ENCODE measurements at places on chromosomes 13 and 19.
A peak's percentile ranks its signal among the peaks of the same experiment; 100 is the strongest.

GRCh38 chr19:1122972-1123363 lies 19.2 kb downstream of the GPX4 start:
- DNase-seq = no peak

DNA sequence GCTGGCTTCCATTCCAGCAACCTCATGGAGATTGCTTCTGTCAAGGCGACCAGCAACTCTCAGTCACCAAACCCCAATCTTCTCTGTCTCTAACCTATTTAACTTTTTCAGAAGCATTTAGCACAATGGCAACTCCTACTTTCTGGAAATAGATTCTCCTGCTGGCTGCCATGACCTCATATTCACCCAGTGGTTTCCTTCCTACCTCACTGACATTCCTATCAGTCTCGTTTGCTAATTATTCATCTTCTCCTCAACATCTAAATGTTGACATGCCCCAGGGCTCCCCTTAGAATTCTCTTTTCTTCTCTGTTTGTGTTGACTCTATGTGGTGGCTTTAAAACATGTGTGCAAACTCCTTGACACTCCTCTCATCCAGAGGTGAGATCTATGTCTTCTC lies 106.7 kb downstream of the OLFM4 start:
- DNase-seq = no peak

- no peak for DNase-seq
Observed at GRCh38 chr19:42301646-42302203, at the start of gene PRR19. Gene PRR19 (plus strand): TSS chr19:42302132. CDS start chr19:42309585, 7,453 bp downstream.

- no peak for DNase-seq
Observed at GRCh38 chr13:23817830-23818229, 71.4 kb downstream of the MIPEP start.

DNA sequence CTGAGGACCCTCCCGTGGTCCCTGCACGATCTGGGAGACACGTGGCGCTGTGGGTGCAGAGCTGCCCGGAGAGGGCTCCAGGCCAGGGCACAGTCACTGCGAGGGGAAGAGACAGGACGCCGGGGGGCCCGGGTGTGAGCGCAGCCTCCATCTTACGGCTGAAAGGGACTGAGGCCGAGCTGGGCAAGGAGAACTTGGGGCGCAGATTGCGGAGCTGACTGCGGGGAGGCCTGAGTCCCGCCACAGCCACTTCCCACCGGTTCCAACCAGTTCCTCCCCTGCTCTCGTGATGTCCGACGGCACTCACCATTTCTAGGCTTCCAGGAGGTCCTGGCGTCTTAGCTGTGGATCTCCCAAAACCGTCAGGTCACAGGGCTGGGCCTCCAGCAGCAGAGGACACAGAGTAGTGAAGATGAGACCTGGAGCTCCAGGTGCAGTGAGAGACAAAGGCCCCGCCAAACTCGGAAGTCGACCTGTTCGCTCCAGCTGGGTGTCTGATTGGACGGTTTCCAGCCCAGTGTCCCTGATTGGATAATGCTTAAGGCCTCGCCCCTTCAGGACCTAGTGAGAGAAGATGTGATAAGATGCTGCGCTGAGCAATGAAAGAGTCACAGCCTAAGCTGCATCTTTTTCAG lies 4.8 kb upstream of the ZNF253 start:
- peak; percentile 54 for DNase-seq

DNA sequence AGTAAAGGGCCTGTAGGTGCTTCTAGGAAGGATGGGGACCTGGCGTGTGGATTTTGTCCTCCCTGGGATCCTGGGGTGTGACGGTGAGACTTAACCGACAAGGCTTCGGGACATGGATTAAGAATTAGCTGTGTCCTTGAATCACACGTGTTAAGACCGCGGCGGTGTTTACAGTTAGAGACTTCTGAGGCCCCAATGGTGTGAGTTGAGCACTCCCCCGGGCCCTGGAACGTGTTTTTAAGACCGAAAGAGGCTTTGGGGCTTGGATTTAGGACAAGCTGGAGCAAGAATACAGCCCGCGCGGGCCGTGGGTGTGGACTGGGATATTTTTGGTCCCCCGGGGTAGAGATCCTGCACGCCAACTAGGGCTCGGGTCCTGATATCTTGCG lies 1.2 kb upstream of the SLC27A1 start:
- no peak for DNase-seq

DNA sequence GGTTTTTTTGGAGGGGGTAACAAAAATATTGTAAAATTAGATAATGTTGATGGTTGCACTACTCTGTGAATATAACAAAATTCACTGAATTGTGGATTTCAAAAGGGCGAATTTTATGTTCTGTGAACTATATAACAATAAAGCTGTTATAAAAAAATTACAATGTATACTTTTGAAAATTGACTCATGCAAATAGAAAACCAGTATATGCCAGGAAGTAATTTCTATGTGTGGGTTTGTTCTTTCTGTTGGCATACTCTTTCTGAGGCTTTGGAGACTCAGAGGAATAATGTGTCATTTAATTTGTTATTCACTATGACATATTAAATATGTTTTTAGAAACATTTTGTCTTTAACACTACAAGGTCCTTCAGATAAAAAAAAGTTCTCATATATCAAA lies 310.1 kb downstream of the GPC5 start:
- no peak for DNase-seq

DNA sequence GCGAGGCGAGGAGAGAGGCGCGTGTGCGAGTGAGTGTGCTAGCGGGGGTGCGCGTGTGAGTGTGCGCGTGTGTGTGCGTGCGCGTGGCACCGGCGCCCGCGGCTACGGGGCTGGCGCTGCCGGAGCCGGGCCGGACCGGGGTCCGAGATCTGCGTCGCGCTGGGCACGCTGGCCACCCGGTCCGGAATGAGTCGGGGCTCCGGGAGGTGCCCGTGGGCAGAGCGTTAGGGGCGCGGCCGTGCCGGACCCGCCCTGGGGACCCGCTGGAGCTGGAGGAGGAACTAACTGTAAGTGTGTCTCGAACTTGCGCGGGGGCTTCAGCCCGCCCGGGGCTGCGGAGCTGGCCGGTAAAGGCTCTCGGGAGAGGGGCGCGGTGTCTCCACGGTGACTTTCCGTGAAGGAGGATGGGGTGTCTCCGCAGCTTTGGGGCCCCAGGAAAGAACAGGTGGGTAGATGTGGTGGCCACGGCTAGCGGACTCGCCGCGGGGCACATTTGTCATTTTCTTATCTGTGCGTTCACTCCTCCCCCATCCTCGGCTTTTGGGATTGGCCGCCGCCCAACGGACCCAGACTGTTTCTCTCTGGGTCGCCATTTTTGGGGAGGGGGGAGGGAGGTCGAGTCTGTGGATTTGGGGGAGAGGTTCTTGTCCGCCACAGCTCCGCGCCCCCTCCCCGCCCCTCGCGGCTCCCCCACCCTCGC lies 10.1 kb upstream of the SOX1 start:
- DNase-seq = no peak

- DNase-seq = no peak
Observed at GRCh38 chr13:26752671-26753070, 7.9 kb downstream of the GPR12 start.

DNA sequence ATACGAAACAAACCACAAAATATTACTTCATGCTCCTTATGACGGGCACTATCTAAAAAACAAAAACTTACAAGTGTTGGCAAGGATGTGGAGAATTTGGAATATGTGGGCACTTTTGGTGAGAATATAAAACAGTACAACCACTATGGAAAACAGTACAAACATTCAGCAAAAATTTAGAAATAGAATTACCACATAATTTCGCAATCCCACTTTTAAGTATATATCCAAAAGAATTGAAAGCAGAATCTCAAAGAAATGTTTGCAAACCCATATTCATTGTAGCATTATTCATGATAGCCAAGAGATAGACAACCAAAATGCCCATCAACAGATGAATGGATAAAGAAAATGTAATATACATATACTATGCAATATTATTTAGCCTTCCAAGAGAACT lies 1173.7 kb upstream of the PRR20A start:
- no peak for DNase-seq

- no peak for DNase-seq
Observed at GRCh38 chr13:55263045-55263444, 1877.7 kb upstream of the PRR20A start.

GRCh38 chr19:38812841-38813320 lies at the start of gene LGALS4:
Gene LGALS4 (minus strand): TSS chr19:38812945. CDS start chr19:38812886, 59 bp downstream.
- DNase-seq = no peak

DNA sequence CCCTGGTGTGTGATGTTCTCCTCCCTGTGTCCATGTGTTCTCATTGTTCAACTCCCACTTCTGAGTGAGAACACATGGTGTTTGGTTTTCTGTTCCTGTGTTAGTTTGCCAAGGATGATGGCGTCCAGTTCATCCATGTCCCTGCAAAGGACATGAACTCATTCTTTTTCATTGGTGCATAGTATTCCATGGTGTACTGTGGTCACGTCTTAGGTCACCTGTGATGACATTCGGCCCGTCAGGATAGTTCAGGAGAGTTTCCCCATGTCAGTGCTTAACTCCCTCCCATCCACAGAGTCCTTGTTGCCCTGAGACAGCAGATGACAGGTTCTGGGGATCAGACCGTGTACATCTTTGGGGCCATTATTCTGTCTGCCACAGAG lies 8.6 kb downstream of the ZNF444 start:
- DNase-seq = no peak

DNA sequence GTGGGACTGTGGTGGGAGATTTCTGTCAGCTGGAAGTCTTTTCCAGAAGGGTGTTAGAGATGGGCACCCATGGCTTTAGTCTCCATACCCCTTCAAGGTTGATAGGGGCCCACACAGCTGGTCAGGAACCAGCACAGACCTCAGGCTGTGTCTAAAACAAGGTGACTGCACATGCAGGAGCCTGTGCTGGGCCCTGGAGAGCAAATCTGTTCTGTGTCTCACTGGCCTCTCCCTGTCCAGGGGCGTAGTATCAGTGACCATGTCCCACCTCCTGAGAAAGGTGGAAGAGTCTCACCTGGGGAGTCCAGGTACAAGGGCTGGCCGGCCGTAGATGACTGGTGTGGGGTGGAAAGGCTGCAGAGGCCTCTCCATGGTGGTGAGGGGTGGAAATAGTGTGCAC lies 19.4 kb downstream of the ZNF175 start:
- DNase-seq = no peak

DNA sequence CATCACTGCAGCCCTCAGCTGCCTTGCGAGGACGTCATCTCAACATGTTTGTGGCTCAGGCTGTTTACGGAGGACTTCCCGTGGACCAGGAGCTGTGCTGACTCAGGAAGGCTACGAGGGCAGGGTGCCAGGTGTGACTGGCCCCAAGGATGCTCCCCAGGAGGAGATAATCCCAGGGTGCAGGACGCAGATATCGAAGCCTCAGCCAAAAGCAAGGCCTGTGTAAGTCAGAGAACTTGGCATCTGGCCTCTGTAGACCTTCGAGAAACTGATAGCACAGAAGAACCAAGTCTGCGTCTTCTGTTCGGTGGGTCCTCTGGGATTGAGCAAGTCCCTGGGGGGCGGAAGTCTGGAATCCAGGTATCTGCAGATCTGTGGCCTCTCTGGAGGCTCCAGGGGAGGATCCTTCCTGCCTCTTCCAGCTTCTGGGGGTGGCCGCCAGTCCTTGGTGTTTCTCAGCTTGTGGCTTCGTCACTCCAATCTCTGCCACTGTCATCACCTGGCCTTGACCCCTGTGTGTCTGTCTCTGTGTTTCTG lies 2.6 kb upstream of the DOHH start:
- DNase-seq = no peak

DNA sequence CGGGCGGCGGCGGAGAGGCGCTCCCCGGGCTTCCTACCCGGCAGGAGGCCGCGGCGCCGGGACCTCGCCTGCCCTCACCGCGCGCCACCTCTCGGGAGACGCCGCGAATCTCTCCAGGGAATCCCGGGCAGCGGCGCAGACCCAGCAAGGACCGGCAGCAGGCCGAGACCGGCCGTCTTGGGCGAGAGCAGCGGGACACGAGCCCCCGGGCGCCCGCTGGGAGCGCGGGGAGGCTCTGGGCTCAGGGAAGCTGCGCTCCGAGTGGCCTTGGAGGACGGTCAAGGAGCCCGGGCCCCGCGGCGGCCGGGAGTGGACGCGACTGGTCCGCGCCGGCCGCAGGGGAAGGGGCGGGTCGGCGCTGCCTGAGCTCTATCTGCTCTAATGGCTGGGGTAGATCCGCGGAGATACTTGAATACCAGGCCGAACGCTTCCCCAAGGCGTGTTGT lies 14.7 kb downstream of the CDX2 start:
- no peak for DNase-seq

DNA sequence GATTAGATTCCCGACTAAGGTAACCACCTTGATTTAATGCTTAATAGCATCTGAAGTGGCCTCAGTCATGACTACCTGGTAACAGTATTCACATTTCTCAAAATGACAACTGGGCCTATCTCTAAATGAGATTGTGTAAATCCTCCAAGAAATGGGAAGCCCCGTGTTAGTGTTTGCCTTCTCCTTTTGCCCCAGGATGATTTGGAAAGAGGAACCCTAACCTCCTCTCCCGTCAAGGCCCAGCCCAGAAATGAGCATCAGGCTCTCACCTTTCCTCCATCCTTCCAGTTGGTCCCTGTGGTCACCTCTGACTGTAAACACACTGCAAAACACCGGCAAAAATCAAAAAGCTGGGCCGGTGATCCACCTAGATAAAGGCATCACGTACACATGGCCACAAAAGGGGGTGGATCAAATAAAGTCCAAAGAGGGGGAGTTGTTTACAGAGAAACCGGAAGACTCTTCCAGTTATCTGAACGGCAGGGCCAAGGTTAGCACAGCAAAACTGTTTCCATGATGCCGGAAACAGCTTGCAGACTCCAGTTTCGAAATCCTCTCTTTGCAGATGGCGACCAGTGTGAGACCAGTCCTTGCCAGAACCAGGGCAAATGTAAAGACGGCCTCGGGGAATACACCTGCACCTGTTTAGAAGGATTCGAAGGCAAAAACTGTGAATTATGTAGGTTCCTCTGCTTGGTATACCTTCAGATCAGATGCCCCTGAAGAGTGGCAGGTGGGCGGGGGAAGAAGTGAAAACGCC lies 16.4 kb downstream of the F10 start:
- DNase-seq = no peak
